NCI-H187 treated with DMSO at 0.1 percent for 48 hours (cell line): ENCODE measurements at places on chromosomes 1 and 21.

DNA sequence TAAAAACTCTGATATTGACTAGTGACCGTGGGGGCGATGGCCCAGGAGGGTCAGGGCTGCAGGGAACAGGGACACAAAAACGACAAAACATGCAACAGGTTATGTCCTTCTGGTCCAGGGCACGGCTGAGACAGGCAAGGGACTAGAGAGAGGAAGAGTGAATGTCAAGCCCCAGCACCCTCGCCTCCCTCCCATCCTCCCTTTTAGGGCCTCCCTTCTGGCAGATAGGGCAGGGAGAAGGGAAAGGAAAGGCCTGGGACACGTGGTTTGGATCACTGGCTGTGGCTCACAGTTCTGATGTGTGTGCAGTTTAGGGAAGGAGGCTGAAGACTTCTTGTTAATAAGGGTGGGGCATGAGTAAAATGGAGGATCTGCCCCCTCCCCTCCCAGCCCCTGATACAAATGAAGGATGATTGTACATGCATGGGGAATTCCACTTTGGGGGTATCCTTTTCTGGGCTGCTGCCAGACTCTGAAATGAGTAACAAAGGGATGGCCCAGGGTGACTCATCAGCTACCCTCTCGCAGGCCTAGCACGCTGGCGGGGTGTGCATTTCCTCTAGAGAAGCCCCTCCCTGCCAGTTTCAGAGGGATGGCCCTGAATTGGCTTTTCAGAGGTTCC, 14.2 kb downstream of the CAPN2 start:
- no peak for DNase-seq

- DNase-seq, result no peak
Measured at GRCh38 chr1:223819730-223820514, 25.8 kb downstream of the TP53BP2 start.

DNA sequence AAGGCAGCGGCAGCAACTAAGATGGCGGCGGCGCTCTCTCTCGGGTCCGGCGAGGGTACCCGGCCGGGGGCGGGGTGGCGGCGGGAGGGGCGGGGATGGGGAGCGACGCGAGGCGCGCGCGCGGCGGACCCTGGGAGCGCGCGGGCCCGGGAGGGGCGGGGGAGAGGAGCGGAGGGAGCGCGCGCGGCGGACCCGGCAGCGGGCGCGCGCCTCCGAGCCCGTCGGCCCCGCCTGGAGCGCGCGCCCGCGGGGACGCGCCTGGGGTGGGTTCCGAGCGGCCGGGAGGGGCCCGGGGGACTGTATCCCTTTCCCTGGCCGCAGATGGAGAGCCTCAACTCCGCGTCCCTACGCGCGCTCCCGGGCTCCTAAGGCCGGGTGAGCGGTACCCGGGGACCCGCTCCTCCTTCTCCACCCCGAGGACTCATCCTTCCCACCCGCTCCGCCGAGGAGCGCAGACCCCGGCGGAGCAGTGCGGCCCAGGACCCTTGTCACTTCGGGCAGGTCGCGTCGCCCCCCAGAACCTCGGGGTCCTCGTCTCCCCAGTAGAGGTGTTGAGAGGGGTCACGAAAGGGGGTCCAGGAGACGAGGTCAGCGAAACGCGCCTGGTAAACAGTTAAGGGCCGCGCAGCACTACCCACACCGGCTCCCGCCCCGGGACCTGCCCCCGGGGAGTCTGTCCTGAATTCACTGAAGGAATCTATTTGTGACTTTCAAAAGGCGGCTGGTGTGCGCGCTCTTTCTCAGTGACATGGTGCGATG, at the start of gene CLSTN1:
CLSTN1 (minus strand) TSS at position 23 of the 759 bp plus-strand sequence. CDS start 232 bp downstream, outside the sequence.
- no peak for DNase-seq

DNA sequence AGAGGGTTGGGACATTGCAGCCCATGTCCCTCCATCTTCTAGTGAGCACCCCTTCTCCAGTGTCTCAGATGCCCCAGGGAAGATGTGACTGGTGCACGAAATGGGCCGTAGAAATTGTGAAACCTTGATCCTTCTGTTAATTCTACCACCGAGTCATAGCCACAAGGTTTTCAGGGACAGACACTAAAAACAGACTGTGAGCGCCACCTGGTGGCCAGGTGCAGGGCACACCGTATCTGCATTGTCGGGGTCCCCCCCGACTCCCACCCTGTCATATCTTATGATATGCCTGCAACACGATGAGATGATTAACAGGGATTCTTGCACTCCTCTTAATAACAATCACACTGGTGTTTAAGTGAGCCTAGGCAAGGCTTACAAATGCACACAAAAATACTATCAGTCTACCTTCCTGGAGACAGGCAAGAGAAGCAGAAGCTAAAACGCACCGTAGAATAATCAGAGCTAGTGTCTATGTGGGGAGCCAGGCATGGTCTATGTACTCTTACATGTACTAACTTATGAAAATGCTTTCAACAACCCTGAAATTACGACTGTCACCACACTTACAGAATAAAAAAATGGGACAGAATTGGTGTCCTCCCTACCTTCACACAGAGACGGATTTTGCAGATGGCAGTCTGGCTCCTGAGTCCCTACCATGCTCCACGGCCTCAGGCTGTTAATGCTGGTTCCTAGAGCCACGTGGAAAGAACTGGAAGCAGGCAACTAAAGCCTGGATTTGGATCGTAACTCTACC, 57.9 kb downstream of the FHAD1 start:
- DNase-seq, result no peak

DNA sequence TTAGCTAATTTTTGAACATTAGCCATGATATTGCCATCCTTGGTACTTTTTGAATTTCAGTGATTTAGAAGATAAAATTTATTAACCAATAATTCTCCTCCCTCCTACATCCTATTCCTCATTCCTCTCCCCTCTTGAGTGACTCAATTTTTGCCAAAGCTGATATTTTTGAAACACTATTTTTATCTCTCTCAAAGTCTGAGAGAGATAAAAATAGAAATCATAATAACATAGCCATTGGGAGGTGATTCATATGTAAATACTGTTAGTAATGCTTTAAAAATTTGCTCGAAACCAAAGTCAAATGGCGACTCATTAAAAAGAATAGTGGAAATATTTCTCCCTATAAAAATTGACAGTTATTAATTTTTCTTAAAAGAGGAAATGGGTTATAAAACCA, 97.4 kb downstream of the PATJ start:
- DNase-seq, result no peak

DNA sequence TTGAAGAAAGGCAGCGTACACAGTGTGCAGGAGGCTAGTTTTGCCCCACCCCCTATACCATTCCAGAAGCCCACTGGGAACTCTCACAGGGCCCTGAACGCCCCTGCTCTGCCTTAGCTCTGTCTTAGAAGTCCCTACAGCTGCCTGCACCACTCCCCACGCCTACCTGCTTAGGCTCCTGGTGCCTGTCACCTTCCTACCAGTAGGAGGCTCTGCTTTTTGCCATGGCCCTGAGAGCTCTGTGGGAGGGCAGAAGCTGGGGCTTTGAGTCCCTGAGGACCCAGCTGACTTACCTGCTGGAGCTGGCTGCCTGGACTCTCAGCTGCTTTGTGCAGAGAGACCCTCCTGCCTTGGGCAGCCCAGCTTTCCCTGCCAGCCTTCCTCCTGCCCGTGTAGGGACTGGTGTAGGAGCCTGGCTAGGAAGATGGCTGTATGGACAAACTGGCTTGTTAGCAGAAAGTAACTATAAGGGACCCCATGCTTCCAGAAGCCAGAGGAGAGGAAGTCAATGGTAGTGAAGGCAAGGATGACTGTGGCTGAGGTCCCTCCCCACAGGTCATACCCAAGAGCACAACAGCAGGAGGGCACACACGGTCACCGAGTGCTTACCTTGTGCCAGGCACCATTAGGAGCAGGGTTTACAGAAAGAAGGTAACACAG, 9.8 kb upstream of the CELSR2 start:
- DNase-seq, result no peak

GRCh38 chr1:119068427-119068826, 72.0 kb downstream of the WARS2 start:
- DNase-seq, result no peak

DNA sequence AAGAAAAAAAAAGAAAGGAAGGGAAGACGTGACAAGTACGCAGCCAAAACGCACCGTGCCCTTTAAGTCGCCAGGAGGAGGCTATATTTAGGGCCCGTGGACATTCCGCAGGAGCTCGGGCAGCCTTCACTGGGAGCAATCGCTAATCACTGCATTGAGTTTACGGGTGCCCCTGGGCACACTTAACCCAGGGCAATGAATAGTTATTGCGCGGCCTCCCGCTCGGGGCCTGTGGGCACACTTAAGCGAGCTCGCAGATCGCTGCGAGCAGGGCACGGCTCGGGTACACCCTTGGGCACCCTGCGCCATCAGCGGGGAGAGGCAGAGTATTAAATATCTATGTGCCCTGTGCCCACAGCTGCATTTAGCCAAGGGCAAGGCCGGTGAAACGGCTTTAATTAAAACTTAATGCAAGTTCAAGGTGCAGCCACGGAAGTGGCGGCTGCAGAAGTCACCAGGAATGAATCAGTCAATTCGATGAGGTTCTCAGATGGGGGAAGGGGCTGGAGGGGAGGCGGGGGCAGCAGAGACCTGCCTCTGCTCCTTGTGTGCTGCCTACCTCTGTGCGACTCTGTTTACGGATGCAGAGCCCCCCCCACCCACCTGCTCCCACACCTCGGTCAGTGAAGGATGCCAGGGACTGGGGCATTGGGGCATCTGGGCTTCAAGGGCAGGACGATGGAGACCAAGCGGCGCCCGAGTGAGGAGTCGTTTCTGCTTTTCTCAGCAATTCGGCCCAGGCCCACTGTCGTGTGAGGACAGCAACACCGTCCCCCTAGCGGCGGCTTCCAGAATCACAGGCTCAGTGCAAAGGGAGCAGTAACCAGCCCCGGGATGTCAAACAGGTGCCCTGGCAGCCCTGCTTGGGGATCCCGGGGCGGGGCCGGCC, 51.8 kb upstream of the TARDBP start:
- DNase-seq, result peak; percentile 63

DNA sequence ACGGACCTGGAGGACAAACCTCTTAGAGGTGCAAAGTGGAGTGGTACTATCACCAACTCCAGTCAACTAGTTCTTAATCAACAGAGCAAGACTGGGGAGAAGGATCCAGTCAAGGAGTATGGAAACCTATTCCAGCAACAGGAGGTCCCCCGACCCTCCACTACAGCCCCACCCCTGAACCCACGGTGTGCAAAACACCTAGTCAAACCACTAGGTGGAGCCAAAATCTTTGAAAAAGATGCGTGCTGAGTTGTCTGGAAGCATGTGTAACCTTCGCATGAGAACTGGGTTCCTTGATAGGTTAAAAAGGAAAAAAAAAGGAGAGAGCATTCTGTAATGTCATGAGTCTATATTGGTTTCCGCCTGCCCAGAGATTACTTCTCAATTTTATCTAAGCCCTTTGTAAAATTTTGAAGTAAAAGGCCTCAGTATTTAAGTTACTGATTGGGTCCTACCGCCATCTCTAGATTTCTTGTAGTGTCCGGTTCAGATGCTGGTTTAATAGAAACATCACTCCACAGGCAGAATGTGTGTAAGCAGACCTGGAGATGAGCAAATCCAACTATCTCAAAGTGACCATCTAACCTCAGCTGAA, 81.9 kb upstream of the HAO2 start:
- peak; percentile 39 for DNase-seq

DNA sequence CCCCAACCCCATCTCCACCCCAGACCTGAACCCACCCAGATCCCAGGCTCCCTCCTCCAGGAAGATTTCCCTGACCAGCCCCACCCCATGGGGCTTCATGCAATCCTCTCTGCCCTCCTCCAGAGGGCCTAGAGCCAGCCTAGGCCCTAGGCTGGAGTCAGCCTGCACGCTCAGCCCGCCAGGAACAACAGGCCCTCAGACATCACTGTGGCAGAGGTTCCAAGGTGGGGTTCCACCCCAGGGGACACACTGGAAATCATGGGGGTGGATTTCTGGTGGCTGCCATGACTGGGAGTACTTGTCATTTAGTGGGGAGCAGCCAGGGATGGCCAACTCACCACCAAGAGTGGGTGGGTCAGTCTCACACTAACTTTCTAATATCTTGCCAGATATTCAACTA, 122.0 kb downstream of the GLIS1 start:
- DNase-seq, result no peak

DNA sequence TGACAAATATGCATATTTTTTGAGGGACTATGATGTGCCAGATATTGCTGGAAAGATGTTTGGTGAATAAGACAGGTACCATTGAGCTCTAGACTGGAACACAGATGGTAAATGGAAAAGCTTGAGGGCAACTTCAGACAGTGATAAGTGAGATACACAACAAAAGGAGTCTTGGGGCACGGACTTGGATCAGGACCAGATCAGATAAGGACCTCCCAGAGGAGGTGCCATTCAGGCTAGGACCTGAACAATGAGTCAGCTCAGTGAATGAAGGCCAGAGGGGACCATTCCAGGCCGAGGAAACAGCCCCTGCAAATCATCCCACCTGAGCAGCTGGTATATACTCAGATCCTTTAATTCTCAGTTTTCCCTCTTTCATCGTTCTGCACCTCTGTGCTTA, 1.8 kb upstream of the KCNJ15 start:
- no peak for DNase-seq

DNA sequence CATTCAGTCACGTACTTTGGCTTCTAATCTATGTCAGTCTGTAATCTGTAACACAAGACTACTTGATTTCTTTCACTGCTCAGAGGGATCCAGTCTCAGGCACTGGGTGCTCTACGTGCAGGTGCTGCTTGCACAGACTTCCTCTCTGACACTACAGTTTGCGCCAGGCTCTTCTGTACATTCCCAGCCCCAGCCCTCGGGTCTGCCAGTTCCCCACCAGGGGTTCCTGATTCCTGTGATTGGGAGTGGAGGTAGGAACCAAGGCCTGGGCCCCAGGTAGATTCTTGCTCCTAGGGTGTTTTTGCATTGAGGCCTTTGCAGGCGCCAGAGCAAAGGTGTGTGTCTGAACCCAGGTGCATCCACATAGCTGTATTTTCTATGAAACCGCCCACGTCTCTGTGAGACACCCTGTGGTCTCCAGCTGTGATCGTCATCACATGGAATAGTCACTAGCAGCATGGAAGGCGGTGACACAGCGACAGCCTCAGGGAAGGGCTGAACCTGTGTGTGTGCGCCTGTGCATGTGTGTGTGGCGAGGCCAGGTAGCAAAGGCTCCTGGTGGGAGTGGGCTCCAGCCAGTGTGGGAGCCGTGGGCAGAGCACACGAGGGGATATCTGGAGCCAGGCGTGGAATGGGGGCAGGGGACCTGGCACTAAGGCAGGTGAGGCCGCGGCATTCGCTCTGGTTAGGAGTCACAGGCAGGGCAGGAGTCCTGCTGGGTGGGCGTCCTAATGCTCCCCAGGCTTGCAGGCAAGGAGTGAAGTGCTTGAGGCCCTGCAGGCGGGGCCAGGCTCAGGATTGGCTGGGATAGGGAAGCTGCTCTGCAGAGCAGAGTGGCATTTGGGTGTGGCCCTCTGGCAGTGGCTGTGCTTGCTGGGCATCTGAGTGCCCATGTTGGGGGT, 5.2 kb downstream of the GJC2 start:
- no peak for DNase-seq

DNA sequence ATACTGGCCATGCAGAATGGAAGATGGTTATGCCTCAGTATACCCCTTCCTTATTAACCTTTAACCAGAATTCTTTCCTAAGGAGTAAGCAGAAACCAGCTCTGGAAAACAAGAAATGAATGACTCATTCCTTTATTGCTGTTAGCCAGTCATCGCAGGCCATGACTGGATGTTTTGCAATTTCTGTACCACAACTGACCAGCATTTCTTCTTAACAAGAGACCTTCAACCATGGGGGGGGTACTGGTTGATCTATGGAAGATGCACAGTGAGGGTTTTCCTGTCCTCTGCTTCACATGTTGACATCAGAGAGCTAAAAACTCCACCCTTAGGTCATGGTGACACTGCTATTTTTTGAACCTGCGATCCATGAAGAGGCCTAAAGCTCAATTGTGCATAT, 28.0 kb upstream of the RNF2 start:
- DNase-seq, result no peak
